CD4-positive, alpha-beta T cell treated with Interleukin-12 subunit alpha and Interleukin-12 subunit beta, for 1 hour (primary cell): ENCODE measurements at places on chromosomes 5 and 9.

- DNase-seq = no peak
Observed at GRCh38 chr9:91843093-91843492, 106.9 kb downstream of the ROR2 start.

- DNase-seq = no peak
Observed at GRCh38 chr5:123673107-123673506, 161.1 kb downstream of the CSNK1G3 start.

GRCh38 chr5:133552925-133553525 is 59.3 kb downstream of the FSTL4 start:
- DNase-seq = peak; percentile 47

GRCh38 chr5:174119468-174119881 is 74.0 kb downstream of the NSG2 start:
- DNase-seq = no peak

GRCh38 chr5:113226116-113226736 is 208.6 kb downstream of the TSSK1B start:
- no peak for DNase-seq

- no peak for DNase-seq
Observed at GRCh38 chr9:133718563-133719315, 19.4 kb downstream of the SARDH start.

GRCh38 chr9:116870566-116870965 is 183.5 kb downstream of the TRIM32 start:
- DNase-seq = no peak

- no peak for DNase-seq
Observed at GRCh38 chr5:150131461-150131860, 24.2 kb downstream of the PDGFRB start.

- no peak for DNase-seq
Observed at GRCh38 chr9:37668116-37668601, 17.4 kb downstream of the FRMPD1 start.

GRCh38 chr9:110768886-110769285 is 100.3 kb downstream of the MUSK start:
- DNase-seq = no peak

GRCh38 chr5:175566697-175567096 is 88.3 kb downstream of the SFXN1 start:
- DNase-seq = no peak
